ENCODE measurements at places on chromosomes 3 and 15.

DNA sequence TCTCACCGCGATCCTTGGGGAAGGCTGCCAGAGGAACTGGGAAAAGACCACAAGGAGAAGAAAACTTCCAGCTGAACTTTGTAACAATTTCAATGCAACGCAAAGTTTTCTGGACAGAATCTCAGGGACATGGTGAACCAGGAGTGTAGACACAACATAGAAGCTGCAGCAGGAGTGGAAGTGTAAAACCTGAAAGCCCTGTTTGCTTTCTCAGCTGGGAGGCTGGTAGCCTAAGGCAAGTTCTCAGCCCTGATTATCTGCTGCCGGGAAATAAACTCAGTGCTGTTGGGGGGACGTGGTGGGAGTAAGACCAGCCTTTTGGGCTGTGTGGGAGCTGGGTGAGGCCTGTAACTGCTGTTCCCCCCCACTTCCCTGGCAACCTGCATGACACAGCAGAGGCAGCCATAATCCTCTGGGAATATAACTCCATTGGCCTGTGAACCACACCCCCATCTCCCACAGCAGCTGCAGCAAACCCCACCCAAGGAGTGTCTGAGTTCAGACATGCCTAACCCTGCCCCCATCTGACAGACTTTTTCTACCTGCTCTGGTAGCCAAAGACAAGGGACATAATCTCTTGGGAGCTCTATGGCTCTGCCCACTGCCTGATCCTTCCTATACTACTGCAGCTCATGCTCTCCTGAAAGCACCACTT is 106.7 kb downstream of the ZNF621 start:
- no peak for DNase-seq

DNA sequence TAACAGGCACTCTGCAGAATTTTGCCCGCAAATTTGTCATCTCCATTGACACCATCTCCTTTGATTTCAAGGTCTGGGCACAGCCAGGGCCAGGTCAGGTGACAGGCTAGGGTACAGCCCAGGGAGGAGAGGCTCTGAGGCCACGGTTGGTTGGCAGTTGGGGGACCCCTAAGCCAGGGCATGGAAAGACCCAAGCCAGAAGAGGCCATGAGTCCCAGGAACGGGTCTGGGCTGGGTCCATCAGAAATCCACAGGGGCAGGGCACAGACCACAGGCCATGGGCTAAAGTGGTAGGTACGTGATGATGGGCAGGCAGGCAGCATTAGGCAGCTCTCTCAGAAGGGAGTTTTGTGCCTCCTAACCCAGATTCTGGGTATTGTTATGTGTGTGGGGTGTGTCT is 45.8 kb downstream of the SEMA3G start:
- DNase-seq: no peak

DNA sequence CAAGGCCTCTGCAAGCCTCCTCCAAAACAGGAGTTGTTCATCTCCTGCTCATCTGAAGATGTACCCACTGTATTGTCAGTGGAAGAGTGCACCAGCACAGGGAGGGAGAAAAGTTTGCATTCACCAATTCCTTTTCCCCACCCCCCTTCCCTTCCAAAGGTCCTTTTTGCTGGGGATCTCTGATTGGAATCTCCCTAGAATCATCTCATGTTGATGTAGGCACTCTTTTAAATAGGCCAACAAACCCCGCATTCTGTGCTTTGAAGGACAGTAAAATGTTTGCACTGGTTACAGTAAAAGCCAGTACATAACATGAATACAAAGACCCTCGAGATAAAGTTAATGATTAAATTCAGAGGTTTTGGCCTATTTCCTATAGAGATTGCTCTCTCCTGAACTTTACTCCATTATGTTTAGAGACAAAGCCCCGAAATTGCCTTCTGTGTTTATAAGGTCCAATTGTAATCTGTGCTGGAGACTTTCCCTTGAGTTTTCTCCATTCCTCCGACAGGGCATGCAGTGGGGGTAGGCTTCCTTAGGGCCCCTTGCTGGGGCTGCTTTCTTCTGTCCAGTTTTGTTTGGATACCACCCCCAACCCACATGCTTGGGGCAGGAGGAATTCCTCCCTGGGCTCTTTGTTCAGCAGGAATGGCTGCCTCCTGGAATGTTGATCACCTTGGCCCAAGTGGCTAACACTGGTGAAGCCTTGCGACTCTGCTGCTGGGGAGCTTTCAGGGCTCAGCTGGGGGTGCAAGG is 22.5 kb downstream of the TRIM71 start:
- DNase-seq: no peak

DNA sequence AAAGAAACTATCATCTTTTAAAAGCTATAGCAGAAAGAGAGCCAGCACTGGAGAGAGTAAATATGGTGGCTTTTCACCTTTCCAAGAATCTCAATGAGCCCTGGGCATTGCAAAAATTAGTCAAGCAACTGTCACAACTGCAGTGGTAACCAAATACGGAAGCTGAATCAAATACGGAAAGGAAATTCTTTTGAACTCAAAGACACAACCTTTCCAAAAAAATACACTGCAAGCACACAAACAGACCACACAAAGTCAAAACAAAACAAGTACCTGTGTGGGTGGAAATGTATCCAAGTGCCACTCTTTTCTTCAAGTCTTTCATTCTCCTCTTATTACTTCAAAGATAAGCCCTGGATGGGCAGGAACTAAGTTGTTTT is 17.6 kb downstream of the VGLL4 start:
- no peak for DNase-seq

DNA sequence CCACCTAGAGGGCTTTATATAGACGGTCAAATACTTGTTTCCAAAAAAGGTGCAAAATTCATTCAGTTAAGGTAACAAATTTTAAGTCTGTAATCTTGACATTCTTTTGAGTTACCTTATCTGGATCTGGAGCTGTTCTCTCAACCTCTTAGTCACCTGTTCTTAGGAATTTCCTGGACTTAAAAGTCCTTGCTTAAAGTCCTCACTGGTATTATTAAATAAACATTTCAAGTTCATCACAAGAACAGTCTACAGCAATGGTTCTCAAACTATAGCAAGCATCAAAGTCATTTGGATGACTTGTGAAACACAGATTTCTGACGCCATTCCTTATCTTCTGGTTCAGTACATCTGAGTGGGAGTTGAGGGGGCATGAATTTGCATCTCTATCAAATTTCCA is 122.9 kb upstream of the GOLIM4 start:
- no peak for DNase-seq

DNA sequence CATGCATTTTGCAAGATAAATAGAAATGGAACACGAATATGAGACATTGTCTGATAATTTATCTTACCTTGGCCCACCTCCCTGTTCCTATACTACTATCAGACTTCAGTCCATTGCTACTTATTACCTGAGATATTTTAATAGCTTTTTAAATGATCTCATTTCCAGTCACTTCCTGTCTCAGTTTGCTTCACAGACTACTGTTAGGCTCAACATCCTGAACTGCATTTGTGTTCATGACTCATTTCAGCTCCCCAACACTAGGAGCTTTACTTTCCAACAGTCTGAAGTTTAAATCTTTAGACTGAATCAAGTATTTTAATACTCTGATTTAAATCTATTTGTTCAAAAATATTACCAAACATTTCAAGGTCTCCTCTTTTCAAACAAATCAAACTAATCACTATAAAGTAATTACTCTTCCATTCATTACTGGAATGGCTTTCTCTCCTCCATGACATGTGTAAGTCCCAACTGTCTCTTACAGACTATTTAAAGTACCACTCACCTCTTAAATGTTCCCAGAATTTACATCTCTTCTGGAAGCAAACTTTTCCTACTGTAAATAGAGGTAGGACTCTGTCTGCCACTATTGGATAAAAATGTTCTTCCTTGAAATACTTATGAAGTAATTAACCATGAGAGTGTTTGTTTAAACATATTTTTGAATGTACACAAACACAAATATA is 1277.6 kb downstream of the ZPLD1 start:
- no peak for DNase-seq

DNA sequence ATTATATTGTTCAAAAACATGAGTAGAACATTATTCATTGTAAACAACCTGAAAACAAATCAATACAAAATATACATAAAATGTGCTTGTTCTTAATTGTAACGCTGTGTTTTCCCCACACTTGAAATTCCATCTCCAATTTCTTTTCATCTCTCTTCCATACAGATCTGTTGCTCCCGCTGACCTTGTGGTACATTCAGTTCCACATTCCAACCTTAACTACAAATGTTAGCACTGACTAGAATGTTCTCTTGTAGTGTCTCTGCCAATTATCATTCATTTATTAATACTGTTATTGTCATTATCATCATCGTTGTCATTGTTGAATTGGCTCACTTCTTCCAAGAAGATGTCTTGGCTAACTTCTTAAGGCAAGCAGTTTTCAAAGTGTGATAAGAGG is 65.7 kb downstream of the NLGN1 start:
- DNase-seq: no peak

- no peak for DNase-seq
Observed at GRCh38 chr3:173870976-173871375, 473.4 kb downstream of the NLGN1 start.

DNA sequence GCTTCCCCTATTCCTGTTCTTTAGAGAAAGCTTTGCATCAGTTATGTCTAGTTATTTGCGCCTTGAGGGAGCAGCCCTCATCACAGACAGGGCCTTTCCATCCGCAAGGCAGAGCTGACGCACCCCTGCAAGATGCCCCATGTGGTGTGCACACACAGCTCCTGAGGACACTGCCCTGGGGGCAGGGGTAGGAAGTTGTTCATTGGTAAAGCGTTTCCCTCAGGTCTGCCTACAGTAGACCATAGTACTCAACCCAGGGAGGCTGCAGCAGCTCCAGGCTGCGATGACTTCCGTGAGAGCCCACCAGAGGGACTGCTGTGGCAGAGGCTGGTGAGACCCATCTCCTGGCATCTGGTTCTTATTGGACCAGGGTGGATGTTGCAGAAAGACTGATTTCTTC is 55.1 kb upstream of the PLXNA1 start:
- DNase-seq: no peak

GRCh38 chr3:75396316-75396802 is 267.8 kb upstream of the FRG2C start:
- DNase-seq: no peak

DNA sequence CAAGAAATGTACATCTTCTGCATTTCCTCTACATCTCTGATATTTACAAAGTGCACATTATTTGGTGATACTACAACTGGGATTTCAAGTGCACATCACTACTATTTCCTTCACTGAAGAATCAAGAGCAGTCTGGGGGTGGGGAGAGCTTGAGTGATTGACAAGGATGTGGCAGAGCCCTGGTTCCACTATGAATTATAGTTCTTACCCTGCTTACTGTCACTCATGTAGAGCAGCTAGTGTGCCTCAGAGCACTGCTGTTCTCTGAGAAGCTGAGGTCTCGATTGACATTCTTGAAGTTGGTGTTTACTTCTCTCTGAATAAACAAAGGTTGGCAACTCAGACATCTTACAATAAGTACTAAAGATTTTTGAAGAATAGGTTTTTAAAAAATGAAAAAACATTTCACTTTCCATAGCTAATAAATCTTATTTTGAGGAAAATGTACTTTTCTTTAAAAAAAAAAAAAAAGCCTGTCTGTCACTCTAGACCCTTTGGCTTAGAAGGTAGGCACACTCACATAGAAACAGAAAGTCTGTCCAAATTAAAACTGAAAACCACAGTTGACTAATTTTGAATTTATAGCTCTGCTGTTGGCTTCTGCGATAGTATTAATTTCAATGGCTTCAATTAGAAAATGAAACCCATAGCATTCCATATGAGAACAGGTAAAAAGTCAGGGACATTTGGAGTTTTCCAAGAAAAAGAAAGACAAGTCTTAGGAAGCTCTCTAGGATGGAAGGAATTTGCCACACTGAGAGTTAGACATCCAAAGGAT is 5.6 kb downstream of the GREM1 start:
- DNase-seq: no peak

- no peak for DNase-seq
Observed at GRCh38 chr3:53226841-53227407, 28.9 kb downstream of the TKT start.

GRCh38 chr3:8746780-8747345 is 13.3 kb downstream of the CAV3 start:
- no peak for DNase-seq

DNA sequence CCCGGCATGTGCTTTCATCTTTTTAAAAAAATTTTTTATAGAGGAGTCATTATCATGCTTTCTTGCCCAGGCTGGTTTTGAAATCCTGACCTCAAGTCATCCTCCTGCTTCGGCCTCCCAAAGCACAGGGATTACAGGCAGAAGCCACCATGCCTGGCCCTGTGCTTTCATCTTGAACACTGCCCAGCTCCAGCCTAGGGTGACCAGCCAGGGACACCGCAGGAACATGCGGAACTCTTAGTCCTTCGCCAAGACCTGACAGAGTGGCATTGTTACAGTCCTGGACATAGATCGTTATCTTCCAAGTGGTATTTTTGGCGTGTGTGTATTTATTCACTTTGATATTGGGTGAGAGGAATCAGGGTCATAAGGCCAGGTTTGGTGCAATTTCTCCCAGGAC is 7.9 kb upstream of the FURIN start:
- no peak for DNase-seq

DNA sequence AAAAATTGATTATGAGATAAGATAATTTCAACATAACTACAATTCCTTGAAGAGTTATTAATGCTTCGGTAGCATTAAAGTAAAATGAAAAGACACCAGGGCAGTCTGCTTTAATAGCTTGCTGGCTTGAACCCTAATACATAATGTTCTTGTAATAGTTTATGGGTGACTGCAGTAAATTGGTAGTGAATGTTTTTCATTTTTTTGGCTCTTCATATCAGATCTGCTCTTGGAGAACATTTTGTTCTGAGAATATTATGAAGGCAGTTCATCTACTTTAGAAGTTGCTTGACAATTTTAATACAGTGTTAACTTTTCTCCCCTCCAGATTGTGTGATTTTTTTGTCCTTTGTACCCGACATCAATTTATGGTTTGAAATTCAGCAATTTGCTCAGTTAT is 128.4 kb downstream of the ZBTB20 start:
- no peak for DNase-seq

DNA sequence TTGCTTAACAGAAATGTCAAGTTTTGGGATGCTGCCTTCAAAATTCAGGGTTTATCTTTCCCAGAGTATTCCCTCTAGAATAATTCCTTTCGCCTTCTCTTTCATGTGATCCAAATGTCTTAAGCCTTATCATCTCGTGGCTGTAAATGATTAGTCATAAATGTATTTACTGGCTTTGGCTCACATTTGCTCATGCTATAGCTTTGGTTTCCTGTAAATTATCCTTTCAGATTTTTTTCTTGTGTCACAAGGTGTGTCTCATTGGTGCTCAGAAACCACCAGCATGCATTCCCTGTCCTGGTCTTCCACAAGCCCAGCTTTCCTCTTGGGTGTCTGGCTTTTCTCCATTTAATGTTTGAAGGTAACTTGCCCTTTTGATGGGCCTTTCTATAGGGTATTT is 692.7 kb upstream of the ALCAM start:
- DNase-seq: no peak

- no peak for DNase-seq
Observed at GRCh38 chr15:90819390-90819789, 49.0 kb upstream of the FURIN start.

GRCh38 chr3:18870642-18871041 is 277.7 kb upstream of the KCNH8 start:
- no peak for DNase-seq

GRCh38 chr3:195015021-195015420 is 255.9 kb downstream of the XXYLT1 start:
- no peak for DNase-seq
